ENCODE measurements at places on chromosomes 7 and 10.

GRCh38 chr10:47349941-47350371 lies 1.8 kb downstream of the RBP3 start:
- DNase-seq, result no peak

GRCh38 chr7:46215987-46216567 lies 295.0 kb upstream of the IGFBP3 start:
- DNase-seq, result peak; percentile 89

GRCh38 chr10:28928484-28928883 lies 251.2 kb downstream of the BAMBI start:
- DNase-seq, result peak; percentile 16

GRCh38 chr7:31099451-31100444 lies 47.6 kb downstream of the ADCYAP1R1 start:
- no peak for DNase-seq

DNA sequence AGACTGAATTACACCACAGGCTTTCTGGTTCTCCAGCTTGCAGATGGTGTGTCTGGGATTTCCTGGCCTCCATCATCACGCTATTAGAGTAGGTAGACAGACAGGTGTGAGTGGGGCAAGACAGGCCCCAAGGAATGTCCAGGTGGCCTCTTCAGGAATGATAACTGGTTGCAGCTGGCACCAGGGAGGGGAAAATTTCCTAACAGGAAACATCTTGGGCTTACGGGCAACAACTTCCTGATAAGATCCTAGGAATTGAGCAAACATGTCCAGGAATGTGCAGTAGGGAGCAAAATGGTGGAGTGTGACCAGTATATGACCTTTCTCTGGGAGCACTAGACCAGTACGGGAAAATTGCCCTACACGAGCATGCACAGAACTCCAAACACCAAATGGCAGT lies 11.3 kb downstream of the XRCC2 start:
- no peak for DNase-seq

- DNase-seq, result peak; percentile 92
These were observed at the start of gene MNX1 for GRCh38 chr7:157010588-157011332. MNX1 (minus strand) TSS chr7:157010663; CDS start chr7:157010350, 313 bp downstream.

DNA sequence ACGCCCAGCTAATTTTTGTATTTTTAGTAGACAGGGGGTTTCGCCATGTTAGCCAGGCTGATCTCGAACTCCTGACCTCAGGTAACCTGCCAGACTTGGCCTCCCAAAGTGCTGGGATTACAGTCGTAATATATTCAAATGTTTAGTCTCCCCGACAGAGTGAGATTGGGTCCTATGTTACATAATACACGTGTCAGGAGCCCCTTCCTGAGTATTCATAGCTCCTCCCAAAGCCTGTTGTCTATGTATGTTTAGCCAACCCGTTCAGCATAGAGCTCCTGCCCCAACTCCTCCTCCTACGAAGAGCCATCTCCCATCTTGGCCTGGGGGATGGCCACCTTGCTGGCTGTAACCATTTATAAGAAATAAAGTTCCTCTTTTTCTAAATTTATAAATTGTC lies 2.7 kb upstream of the PPP2R2D start:
- DNase-seq, result no peak

DNA sequence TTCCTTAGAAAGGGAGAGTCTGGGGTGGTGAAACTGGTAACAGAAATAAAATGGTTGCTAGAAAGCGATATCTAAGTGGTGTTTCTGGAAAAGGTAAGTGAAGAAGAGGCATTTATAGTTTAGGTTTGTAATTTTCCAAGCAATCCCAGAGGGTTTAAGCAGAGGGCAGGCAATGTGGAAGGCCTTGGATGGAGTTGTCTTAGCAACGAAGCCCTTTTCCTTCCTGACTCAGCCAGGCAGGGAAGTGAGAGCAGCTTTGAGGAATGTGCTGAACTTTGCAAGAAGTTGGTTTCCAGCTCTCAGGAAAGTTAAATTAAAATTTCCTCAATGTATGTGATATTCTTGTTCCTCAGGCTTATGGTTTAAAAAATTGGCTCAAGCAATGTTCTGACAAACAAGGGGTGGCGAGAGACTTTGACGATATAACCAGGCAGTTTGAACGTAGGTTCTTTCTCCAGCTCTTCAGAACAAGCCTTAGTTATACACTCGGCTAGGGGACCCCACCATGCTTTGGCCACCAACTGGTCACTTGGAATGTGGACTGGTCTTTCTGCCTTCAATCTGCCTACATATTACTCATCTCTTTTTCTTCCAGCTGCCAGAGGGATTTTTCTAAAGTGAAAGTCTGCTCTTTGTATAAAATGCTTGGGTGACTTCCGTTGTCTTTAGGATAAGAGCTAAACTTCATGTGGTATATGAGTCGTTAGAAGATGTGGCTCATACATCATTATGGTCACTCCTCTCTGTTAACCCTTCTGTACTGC lies 66.9 kb upstream of the SLC25A13 start:
- no peak for DNase-seq

- no peak for DNase-seq
These were observed 30.9 kb downstream of the DNAJB12 start for GRCh38 chr10:72323771-72324191.

DNA sequence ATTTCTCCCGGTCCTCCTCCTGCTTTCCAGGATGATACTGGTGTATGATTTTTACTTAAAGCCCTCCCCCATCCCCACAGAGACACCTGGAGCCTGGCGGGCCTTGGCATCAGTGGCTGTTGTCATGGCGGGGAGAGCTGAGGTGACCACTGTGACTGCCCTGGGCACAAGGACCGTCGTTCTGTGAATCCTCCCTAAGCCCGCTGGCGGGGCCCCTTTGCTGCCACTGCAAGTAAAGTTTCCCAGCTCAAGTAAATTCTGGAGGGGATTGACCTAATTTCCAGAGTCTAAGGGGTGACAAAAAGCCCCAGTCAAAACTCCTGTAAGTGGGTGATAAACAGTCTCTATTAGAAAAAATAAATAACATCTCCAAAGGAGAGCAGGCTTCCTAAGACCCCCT lies 393.2 kb upstream of the PODXL start:
- DNase-seq, result no peak

- no peak for DNase-seq
These were observed 468.7 kb upstream of the C7orf33 start for GRCh38 chr7:148121847-148122246.

DNA sequence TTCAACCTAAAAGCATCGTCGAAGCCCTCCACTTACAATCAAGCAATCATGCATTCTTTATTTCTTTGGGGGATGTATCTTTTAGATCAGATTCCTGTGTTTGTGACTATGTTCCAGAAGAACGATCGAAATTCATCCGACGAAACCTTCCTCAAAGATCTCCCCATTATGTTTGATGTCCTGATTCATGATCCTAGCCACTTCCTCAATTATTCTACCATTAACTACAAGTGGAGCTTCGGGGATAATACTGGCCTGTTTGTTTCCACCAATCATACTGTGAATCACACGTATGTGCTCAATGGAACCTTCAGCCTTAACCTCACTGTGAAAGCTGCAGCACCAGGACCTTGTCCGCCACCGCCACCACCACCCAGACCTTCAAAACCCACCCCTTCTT lies 13.8 kb downstream of the GPNMB start:
- no peak for DNase-seq

- DNase-seq, result no peak
These were observed 23.8 kb upstream of the SLF2 start for GRCh38 chr10:100888957-100889356.

- DNase-seq, result no peak
These were observed 47.6 kb downstream of the BMS1 start for GRCh38 chr10:42830237-42830636.

GRCh38 chr10:70619271-70620019 lies 16.9 kb upstream of the PRF1 start:
- DNase-seq, result no peak

GRCh38 chr10:103874730-103875129 lies 19.4 kb upstream of the SH3PXD2A start:
- DNase-seq, result no peak

GRCh38 chr7:101746314-101746713 lies 71.1 kb upstream of the CUX1 start:
- DNase-seq, result no peak

GRCh38 chr10:50322077-50322476 lies 70.8 kb upstream of the ASAH2 start:
- DNase-seq, result no peak

- DNase-seq, result no peak
These were observed 1.4 kb downstream of the VOPP1 start for GRCh38 chr7:55570939-55571338.

DNA sequence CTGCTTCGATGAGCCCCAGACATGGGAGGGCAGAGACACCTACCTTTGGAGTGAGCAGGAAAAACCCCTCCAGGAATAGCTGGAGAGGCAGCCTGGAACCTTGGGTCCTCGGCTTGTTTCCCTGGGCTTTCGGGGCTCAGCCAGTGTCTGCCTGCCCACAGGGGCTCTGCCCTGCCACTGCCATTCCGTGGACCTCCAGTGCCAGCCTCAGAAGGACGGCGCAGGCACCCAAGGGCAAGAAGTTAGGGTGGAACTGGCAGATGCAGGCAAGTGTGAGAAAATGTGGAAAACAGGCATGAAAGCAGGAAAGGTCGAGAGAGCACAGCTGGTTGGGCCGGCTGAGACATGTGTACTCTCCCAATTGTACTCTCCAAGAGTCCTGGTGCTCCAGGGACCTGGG lies 281.5 kb downstream of the GRID1 start:
- DNase-seq, result no peak

DNA sequence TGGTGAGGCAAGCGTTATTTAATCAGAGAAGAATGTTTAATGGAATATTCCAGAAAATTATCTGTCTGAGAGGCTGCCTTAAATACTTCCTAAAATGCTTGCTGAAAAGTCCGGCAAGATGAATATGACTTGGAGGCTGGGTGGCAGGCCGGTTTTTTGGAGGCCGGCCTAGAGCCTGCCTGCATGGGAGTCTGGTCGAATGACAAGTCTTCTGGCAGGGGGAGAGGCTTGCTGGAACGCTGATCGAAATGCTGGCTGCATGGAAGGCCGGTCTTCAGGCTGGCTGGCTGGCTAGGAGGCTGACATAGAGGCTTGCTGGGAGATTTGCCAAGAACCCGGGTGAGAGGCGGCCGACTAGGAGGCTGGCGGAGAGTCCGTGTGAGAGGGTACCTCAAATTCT lies 135.7 kb downstream of the OR13A1 start:
- DNase-seq, result no peak

DNA sequence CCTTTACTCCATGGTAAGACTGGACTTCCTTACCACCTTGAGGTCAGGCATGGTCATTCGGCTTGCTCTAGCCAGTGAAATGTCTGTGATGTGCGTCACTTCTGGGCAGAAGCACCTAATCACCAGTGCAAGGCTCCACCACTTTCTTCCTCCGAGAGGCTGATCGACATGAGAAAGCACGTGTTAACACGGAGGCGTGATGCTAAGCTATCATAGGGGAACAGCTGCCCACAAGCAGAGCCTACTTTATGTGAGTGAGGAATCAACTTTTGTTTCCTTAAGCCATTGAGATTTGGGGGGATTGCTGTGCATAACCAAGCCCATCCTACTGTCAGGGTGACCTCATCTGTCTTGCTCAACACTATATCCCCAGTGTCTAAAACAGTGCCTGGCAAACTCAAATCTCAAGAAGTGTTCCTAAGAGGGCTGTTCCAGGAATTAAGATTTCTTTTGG lies 23.1 kb upstream of the SAR1A start:
- no peak for DNase-seq

DNA sequence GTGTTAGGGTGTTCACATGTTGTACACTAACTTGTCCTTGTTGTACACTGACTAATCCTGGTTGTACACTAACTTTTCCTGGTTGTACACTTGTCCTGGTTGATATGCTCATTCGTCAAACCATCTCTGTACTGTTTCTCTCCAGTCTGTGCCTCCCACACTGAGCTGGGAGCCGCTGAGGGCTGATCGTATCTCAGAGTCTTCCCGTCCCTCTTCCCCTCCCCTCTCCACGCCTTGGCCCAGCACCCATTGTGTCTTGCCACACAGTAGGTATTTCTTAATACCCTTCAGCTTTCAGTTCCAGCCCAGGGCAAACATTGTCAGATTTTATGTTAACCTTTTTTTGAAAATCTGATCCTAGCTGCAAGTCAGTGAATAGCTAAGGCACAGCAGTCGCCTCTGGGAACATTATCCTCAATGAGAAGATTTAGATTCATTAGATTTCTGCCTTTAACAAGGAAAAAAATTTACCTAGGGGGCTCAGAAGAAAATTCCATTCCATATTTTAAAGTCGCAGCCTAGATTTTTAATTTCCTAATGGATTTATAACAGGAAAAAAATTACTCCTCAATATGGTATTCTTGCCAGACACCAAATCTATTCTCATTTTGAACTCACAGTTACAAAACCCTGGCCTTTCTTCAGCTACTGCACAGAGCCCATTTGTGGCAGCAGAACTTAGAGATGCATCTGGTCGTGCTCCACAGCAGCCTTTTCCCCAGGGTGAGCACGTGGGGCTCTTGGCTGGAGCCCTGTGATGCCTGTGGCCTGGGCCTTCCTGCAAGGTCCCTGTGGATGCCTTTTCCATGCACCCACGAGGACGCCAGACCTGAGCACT lies 33.0 kb upstream of the CHST15 start:
- no peak for DNase-seq

DNA sequence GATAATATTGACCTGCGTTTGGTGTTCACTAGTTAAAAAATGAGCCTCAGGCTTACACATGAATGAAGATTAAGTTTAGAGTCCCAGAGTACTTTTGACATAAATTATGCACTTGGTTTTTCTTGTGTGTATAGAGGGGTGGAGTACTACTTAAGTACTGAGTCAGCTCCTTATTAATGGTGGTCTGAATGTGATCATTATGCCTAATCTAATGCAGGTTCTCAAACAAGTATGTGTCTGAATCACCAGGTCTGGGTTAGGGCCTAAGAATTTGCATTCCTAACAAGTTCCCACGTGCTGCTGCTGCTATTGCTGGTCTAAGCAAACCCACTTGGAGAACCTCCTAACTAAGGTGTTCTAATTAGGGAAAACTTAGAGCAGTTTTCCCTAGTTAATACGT lies 30.7 kb upstream of the STOX1 start:
- no peak for DNase-seq

Measured in body of pancreas (tissue), 4 donors.